ENCODE measurements at places on chromosomes 5 and 9. TPM values are rescaled to one million over a fixed set of nuclear protein-coding genes. Genes with fewer than 3 reads are reported as not detected.

DNA sequence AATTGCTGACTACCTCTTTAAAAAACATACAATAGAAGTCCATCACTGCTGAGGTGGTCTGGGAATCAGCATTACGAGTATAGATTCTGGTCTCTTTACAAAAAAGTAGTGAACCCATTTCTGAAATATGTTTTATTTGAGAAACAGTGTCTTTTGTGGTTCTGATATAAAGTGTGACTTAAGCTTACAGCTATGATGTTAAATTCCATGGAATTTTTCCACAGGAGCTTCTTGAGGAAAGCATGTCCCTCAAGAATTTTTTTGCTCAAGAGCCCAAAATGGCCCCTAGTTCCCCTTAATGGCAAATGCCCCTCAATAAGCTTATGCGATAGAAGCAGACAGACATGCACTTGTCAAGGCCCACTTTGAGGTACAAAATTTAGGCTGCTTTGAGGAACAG is 265.7 kb downstream of the FAM170A start:
- DNase-seq = no peak

DNA sequence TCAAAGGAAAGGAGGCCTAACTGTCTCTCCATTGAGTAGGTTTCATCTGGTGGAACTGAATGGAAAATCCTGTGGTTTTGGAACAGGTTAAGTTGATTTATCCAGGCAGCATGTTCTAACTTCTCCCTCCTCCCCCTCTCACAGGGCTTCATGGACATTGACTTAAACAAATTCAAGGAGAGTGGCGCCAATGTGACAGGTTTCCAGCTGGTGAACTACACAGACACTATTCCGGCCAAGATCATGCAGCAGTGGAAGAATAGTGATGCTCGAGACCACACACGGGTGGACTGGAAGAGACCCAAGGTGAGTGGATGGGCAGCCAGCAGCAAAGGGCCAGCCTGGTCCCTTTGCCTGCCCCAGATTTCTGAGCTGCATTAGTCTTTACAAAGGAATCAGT is 183.9 kb downstream of the GRIA1 start:
- DNase-seq = no peak

DNA sequence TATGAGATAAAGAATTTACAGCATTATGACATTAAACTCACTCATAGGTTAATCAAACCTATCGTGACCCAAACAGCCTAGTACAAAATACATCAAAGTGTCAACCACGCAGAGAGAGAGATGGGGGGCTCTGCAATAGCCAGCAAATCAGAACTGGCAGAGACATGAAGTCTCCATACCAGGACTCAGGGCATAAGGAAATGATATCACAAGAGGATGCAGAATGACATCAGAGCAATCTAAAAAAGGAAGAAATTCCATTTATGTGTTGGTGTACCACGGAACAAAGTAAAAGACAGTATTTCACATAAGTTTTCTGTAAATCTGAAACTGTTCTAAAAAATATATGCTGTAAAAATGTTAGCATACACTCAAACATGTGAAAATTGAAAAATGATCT is 24.6 kb downstream of the BICD2 start:
- no peak for DNase-seq

DNA sequence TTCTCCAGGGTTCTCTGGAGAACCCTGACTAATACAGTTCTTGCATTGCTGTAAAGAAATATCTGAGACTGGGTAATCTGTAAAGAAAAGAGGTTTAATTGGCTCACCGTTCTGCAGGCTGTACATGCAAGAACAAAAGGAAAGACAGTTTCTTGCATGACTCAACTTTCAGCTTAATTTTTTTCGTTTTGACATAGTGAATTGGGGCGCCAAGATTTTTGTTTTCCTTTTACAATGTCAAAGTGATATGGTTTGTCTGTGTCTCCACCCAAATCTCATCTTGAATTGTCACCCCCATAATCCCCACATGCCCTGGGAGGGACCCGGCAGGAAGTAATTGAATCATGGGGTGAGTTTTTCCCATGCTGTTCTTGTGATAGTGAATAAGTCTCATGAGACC is 11.8 kb upstream of the CRHBP start:
- no peak for DNase-seq

DNA sequence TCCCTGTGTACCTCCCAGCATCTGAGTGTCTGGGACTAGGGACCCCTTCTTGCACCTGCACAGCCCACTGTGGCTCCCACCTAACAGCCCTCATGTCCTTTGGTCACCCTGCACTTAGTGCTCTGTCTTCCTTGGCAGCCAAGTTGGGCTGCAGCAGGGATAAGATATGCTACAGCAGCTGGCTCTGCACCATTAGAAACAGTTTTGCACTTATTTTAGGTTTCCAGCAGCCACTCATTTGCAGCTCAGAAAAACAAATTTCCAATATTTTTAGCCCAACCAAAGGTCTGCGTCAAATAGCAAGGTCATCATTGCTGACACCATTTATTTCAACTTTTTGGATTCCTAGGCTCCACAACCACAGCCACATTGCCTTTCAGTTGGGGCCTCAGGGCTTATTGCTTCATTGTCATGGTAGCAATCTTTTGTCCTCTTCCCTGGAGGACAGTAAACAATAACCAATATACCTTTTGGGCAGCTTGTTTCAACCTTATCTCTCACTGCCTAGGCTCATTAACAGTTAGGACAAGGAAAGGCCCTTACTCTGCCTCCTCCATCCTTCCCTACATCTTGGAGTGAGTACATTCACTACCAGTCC is 263.9 kb downstream of the COX7C start:
- no peak for DNase-seq

GRCh38 chr5:61232490-61233050 is 70.3 kb upstream of the SMIM15 start:
- no peak for DNase-seq

- DNase-seq = no peak
Measured at GRCh38 chr9:76539180-76539579, 80.2 kb downstream of the GCNT1 start.

DNA sequence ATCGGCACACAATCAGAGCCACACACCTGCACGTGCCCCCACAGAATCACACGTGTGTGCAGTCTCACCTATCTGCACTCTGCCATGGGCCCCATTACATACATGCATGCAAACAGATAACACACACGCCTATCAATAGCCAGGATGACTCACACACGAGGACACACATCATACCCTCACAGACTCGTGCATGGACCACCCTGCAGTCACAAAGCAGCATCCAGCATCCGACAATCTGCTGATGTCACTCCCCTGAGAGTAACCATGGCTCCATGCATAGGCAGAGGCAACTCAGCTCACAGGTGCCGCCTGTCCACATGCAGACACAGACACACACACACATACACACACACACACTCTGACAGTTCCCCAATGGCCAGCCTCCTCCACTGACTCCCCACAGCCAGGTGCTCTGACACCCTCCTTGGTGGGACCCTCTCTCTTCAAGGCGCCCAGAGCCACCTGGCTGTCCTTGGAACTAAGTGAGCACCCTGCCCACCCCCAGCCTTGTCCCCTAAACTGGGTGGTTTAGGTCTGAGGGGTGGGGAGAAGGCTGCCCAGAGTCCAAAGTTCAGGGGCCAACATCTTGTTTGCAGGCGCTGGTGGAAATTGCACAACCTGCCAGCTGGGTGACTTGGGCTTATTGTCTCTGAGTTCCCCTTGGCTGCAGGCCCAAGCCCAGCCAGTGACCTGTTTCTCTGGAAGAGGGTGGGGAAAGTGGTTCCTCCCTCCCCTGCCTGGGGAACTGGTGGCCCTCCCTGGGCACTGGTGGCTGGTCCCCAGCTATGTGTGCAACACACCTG is 34.6 kb upstream of the NEK6 start:
- DNase-seq = peak; percentile 97

DNA sequence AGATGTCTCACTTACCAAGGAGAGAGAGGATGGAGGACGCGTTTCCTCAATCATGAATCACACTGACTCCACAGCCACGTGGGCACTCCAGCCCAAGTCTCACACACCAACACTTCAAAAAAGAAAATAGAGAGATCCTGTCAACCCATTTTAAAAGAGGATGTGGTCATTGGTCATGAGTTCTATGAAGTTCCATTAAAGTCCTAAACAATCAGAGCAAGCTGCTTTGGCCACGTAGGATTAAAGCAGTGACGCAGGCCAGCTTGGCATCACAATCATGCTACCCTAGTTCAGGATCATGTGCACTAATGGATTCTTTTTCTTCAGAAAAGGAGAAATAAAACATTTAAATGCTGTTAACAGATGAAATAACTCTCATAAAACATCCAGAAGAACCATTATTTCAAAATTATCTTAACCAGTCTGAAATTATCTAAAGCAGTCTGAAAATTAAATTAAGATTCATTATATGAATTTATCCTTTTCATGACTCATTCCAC is 108.1 kb downstream of the SEMA5A start:
- DNase-seq = no peak

GRCh38 chr5:95022967-95023695 is 261.8 kb downstream of the MCTP1 start:
- no peak for DNase-seq

GRCh38 chr9:115254287-115255180 is 136.6 kb upstream of the TNC start:
- no peak for DNase-seq

The OR1Q1 gene
- total RNA-seq = not detected

The TMEM215 gene
- total RNA-seq = not detected

The HEMGN gene
- total RNA-seq = 0.22 TPM

The PPP2R2B gene
- 0.35 TPM for total RNA-seq
